ENCODE measurements at places on chromosomes 12 and 14.

DNA sequence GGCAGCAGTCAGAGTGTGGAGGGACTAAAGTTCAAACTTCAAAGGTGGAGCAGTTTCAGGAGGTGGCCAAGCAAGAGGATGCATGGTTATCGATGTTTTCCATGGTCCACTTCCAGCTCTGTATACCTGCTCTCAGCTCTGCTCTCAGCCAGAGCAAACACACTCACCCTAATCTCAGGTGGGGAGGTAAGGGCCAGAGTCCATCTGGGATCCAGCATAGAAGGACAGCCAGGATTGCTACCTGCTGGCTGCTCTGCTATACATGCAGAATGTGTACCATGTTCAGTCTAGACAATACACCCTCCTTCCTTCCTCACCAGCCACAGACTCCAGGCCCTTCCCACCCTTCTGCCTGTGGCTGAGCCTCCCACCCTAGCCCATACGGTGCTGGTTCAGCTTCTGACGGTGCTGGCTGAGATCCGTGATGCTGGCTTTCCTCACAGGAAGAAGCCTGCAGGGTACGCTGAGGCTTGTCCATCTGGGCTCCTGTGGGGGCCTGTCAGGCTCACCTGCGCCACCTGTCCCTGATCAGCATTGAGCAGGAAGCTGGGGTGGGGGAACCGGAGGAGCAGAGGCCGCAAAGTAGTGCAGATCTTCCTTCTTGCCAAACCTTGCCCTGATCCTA lies 2.4 kb downstream of the CBLN3 start:
- no peak for DNase-seq

DNA sequence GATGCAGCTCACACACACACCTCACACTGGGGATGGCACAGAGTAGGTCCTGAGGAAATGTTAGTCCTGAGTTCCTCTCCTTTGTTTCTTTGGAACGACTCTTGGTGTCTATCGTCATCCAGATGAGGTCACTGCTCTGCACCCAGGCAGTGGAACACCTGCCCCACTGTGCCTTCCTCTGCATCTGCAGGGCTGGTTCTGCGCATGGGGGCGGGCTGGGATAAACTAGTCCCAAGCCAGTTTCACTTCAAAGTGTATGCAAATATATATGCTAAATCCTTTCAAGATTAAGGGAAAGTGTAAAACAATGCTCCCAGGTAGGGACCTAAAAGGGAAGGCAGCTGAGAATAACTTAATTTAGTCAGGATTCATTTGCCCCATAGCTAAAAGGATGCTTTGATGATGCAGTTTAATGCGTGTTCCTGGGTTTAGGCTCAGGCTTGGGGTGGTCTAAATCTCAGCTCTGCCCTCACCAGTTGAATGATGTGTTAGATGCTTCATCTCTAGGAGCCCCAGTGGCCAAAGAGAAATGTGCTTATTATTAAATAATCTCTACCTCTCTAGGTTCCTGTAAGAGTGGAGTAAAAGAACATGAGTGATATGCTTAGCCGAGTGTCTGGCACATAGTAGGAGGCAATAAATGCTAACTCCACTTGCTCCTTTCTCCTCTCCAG lies 47.1 kb upstream of the OVCH1 start:
- DNase-seq, result no peak

DNA sequence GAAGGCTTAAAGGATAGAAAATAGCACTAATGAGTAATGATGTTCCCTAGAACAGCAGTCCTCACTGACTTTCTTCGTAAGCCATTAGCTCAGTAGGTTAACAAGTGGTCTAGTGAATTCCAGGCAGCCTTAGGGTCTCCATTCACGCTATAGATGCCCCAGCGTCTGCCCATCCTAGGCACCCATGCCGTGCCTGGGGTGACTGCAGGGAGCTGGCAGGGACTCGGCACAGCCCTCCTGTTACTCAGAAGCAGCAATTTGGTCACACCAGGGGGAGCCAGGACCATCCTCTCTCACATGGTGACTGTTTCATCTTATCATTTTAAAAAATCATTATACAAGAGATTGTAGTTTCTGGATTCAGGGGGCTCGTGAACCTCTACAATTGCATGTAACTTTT lies 66.0 kb upstream of the TRAF3 start:
- no peak for DNase-seq

DNA sequence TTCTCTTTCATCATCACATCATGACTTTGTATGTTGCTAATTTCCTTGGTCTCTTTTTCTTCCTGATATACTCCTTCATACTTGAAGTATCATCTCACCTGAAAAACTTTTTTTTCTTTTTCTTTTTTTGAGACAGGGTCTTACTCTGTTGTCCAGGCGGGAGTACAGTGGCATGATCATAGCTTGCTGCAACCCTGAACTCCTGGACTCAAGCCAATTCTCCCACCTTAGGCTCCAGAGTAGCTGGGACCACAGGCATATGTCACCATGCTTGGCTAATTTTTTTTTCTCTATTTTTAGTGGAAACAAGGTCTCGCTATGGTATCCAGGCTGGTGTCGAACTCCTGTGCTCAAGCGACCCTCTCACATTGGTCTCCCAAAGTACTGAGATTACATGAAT lies 107.6 kb downstream of the RALGAPA1 start:
- no peak for DNase-seq
